ENCODE measurements at places on chromosomes 3 and 15. TPM values are rescaled to one million over a fixed set of nuclear protein-coding genes. Genes with fewer than 3 reads are reported as not detected.

The GADL1 gene
- total RNA-seq = not detected

The ADGRG7 gene
- total RNA-seq = not detected

The NPAP1 gene
- total RNA-seq = not detected

The POLR2H gene
- total RNA-seq = 89.0 TPM

The PPM1L gene
- total RNA-seq = 2.3 TPM

The PLCH1 gene
- not detected for total RNA-seq

The PPARG gene
- total RNA-seq = 1.5 TPM

The KCNH8 gene
- not detected for total RNA-seq
